Neuronal stem cell (in vitro differentiated cells): ENCODE measurements at places on chromosomes 4 and X.
A peak's percentile ranks its signal among the peaks of the same experiment; 100 is the strongest.

DNA sequence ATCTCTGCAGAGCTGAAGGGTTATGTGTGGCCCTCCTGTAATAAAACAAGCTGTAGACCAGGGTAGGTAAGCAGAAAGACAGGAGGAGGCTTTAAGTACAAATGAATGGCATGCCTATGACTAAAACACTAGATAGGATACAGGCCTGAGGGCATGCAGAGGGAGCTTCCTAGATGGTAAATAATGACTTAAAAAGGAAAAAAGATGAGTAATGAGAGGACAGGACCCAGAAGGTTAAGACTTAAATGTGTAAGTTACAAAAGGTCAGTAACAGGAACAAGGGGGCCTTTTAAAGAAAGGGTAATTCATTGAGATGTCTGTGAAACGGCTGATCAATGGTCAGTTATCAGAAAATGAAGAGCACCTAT, 194.8 kb downstream of the SOWAHB start:
- no peak for DNase-seq

- peak; percentile 21 for DNase-seq
These were observed 1310.8 kb upstream of the AGA start for GRCh38 chr4:178752954-178753525.

DNA sequence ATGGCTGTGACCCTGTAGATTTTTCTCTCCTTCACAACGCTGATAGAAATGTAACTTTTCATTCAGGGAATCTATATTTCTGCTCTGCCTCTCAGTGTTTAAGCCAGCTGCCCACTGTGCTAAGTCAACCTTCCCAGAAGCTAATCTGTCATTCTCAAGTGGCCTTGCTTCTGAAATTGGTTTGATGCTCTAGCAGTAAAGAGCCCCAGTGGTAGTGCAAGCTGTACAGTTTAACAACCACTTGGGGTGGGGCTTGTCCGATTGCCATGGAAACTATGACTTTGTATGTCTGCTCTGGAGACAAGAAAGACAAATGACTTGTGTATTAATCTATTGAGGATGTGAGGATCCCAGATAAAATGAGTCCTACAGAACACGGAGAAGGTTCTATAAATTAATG, 620.9 kb upstream of the GALNT7 start:
- no peak for DNase-seq

DNA sequence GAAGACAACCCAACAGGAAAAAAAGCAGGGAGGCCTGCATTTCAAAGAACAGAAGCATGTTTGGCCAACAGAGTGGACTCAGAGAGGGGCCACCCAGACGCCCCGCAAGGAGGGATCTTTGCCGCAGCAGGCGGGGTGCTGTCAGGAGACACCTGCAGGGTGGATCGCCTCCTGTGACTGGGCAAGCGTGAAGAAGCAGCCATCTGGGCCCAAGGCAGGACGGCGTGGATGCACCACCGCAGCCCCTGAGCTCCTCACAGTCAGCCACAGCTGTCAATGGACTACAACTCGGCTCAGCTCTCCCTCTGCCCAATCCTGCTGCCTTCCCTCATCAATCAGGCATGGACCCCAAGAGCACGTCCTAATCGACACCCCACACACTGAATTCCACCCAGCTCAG, 32.0 kb upstream of the MAN2B2 start:
- no peak for DNase-seq

GRCh38 chrX:77440330-77440729, 6.9 kb upstream of the FGF16 start:
- DNase-seq: no peak
